ENCODE measurements at places on chromosomes 4 and X. TPM values are rescaled to one million over a fixed set of nuclear protein-coding genes. Genes with fewer than 3 reads are reported as not detected.

The MID1 gene
- total RNA-seq, result 35.0 TPM

The ALG13 gene
- 64.4 TPM for total RNA-seq

The CT47B1 gene
- not detected for total RNA-seq

DNA sequence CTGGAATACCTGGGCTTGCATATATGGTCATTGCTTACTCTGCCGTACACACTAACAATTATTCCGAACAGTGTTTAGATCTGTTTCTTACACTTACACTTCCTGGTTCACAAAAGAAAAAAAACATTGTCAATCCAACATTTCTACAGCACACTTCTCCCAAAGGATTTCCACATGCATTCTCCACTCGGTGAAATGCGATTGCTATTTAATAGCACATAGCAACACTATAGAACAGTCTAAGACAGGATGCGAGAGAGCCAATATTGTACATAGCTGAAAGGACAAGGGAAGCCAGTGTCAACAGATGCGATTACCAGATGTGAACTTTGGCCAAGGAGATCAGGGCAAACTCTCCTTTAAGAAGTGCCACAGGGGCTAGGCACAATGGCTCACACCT lies 220.7 kb upstream of the GPC4 start:
- no peak for DNase-seq

DNA sequence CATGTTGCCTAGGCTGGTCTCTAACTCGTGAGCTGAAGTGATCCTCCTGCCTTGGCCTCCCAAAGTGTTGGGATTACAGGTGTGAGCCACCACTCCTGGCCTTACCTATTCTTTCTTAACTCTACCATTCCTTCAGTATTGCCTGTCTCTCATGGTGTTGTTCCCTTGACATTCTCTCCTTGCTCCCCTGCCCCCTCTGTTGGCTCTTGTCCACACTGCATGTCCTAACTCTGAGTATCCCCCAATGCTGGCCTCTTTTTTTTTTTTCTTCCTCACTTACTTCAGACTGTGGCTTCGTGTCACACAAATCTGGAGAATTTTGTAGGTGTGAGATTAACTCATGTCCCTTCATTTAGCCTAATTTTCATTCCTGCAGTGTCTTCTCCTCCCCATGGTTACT lies 22.9 kb upstream of the FRMPD4 start:
- DNase-seq, result peak; percentile 32

GRCh38 chr4:107931775-107932321 lies 499 bp downstream of the CYP2U1 start:
- no peak for DNase-seq

DNA sequence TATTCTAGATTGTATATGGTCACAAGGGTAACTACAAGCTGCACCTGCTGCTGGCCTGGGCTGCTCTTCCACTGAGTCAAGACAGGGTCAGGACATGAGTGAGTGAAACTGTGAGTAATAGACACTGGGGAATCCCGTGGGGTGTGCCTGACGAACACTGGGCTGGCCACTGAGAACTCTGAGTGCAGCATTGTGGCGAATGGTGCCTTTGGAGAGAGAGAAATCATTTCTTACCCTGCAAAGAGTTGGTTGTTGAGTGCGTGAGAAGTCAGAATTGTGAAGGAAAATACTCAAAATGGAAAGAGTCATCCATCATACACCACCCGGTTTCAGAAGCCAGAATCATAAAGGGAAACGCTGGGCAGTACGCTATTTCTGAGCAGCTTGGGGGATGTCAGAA lies 43.1 kb upstream of the LSM6 start:
- peak; percentile 1 for DNase-seq

Measured in SK-MEL-5 (cell line).